ENCODE measurements at places on chromosomes 1 and 21. TPM values are rescaled to one million over a fixed set of nuclear protein-coding genes. Genes with fewer than 3 reads are reported as not detected.

Gene VHLL
- total RNA-seq = not detected

Gene LAD1
- total RNA-seq = not detected

Gene PRKACB
- 6.0 TPM for total RNA-seq

Gene CAPN8
- total RNA-seq = not detected

Gene INKA2
- total RNA-seq = 0.73 TPM

Gene FCGR3A
- total RNA-seq = not detected

Gene KRTAP7-1
- total RNA-seq = not detected

Gene IL10
- not detected for total RNA-seq

Gene COP1
- total RNA-seq = 28.0 TPM

Gene BRDT
- not detected for total RNA-seq

Gene CTH
- 4.7 TPM for total RNA-seq

Gene UBXN10
- total RNA-seq = not detected

Gene RBP7
- total RNA-seq = not detected

Gene PAQR7
- 9.6 TPM for total RNA-seq

Gene TPTE
- 1.7 TPM for total RNA-seq

Gene IGSF8
- total RNA-seq = 18.0 TPM

Gene ERG
- total RNA-seq = not detected

Gene MARK1
- total RNA-seq = 2.0 TPM

Gene PPFIA4
- 2.4 TPM for total RNA-seq

Gene SCYL3
- total RNA-seq = 3.9 TPM

Gene PCBP3
- total RNA-seq = not detected

Gene TMIGD3
- total RNA-seq = not detected

Gene SRGAP2
- total RNA-seq = 47.8 TPM

Gene HRNR
- total RNA-seq = not detected

Gene CLCA4
- not detected for total RNA-seq

Gene DAB1
- not detected for total RNA-seq

Gene SIPA1L2
- 1.8 TPM for total RNA-seq

Gene LCA5L
- total RNA-seq = 0.20 TPM

Gene SLC6A17
- total RNA-seq = not detected

Gene NPHS2
- total RNA-seq = not detected

Gene RPS6KA1
- 35.1 TPM for total RNA-seq

Gene OR2L2
- not detected for total RNA-seq

Gene LHX4
- 0.72 TPM for total RNA-seq

Gene CHI3L2
- total RNA-seq = 1.0 TPM

Gene AK4
- 28.3 TPM for total RNA-seq

Gene NFASC
- total RNA-seq = 7.3 TPM

Gene S100A12
- total RNA-seq = not detected

Gene SLC25A44
- 21.4 TPM for total RNA-seq

Gene DISP3
- 0.02 TPM for total RNA-seq

Gene BLACAT1
- 0.10 TPM for total RNA-seq
